Liver (tissue), 10 donors: ENCODE measurements at places on chromosomes 12 and 14. TPM values are rescaled to one million over a fixed set of nuclear protein-coding genes. Genes with fewer than 3 reads are reported as not detected.

DNA sequence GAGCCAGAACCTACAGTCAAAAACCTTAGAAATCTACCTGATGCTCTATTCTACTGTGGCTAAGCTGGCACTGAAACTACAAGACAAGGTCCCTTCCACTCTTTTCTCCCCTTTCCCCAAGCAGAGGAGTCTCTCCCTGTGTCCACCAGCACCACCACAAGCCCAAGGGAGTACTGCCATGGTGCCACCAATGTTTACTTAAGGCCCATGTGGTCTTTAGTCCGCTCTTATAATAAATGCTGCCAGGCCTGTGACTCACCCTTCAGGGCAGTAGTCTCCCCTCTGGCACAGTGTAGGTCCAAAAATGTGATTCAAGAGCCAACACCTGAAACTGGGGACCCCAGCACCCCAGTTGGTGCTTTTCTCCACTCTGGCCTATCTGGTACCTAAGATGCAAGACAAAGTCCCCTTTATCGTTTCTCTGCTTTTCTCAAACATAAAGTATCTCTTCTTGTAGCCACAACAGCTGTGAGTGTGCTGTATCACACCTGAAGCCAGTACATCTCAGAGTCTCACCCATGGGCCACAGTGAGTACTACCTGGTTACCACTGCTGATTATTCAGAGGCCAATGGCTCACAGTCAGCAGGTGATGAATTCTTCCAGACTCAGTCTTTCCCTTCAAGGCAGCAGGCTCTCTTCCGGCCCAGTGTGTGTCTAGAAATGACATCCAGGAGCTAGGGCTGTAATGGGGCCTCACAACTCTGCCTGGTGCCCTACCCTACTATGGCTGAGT, 29.3 kb downstream of the SLC38A2 start:
- H3K27me3 ChIP-seq: no peaks in the 10 kb centered on the region
- H3K4me1 ChIP-seq: no peaks in the 10 kb centered on the region
- no peak overlapping the region for H3K4me3 ChIP-seq
- no peaks in the 10 kb centered on the region for H3K36me3 ChIP-seq
- no peak for DNase-seq

DNA sequence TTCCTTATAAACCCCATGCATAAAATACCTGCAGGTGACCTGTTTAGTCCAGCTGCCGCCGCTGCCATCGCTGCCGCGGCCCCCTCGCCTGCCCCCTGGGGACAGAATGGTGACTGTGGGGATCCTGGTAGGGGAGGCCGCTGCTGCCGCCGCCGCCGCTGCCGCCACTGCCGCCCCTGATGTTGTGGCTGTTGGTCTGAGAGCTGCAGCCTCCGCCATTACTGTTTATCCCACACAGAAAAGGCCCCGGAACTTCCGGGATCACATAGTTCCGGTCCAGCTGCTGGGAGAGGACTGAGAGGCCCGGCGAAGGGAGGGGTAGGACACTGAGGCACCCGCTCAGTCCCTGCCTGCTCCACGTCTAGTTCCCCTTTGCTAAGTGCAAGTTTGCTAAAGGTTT, 244.9 kb downstream of the C12orf50 start:
- no peak overlapping the region for H3K27ac ChIP-seq
- no peaks in the 10 kb centered on the region for H3K27me3 ChIP-seq
- no peak for DNase-seq
- no peaks in the 10 kb centered on the region for H3K36me3 ChIP-seq

DNA sequence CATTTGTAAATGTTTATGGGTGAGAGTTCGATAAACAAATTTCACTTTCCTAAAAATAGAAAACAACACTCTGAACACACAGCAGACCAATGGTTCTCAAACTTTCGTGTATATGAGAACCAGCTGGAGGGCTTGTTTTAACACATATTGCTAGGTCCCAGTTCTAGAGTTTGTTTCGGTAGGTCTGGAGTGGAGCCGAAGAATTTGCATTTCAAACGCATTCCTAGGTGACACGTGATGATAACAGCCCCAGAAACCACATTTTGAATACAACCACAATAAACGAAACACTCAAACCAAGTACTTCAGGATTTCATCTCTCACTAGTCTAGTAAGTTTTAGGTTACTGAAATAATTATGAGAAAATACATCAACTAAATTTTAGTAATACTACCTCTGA, 17.1 kb downstream of the SEC23A start:
- no peak overlapping the region for H3K4me3 ChIP-seq
- DNase-seq: no peak
- H3K27ac ChIP-seq: no peak overlapping the region

DNA sequence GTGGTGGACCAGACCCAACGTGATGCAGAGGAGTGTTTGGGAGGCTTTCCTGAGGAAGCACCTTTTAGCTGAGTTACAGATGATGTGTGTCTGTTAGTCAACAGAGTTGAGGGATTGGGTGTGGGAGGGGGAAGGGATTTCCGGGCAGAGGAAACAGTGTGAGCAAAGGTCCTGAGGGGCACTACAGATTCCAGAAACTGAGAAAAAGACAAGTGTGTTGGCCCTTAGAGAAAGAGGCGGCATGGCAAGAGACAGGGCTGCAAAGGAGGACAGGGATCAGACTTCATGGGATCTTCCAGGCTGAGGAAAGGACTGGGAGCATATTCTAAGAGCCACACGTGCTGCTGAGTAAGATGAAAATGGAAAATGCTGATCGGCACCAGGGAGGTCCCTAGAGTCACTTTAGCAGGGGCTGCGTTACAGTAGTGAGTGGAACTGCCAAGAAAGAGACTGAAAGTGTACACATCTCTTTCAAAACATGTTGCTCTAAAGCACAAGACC, 9.4 kb upstream of the RPS6KL1 start:
- no peaks in the 10 kb centered on the region for H3K27me3 ChIP-seq
- no peaks in the 10 kb centered on the region for H3K36me3 ChIP-seq
- no peak for DNase-seq
- no peak overlapping the region for H3K4me3 ChIP-seq
- no peaks in the 10 kb centered on the region for H3K4me1 ChIP-seq
- no peak overlapping the region for H3K27ac ChIP-seq

GRCh38 chr14:53147208-53147607, 5.9 kb downstream of the DDHD1 start:
- H3K27ac ChIP-seq: no peak overlapping the region
- no peak overlapping the region for H3K4me3 ChIP-seq
- H3K4me1 ChIP-seq: peaks cover 6% of the 10 kb centered on the region
- H3K27me3 ChIP-seq: no peaks in the 10 kb centered on the region
- no peaks in the 10 kb centered on the region for H3K36me3 ChIP-seq

GRCh38 chr14:70567791-70568190, 32.7 kb downstream of the MED6 start:
- H3K27ac ChIP-seq: no peak overlapping the region
- DNase-seq: no peak
- no peaks in the 10 kb centered on the region for H3K4me1 ChIP-seq
- no peak overlapping the region for H3K4me3 ChIP-seq
- H3K27me3 ChIP-seq: no peaks in the 10 kb centered on the region

DNA sequence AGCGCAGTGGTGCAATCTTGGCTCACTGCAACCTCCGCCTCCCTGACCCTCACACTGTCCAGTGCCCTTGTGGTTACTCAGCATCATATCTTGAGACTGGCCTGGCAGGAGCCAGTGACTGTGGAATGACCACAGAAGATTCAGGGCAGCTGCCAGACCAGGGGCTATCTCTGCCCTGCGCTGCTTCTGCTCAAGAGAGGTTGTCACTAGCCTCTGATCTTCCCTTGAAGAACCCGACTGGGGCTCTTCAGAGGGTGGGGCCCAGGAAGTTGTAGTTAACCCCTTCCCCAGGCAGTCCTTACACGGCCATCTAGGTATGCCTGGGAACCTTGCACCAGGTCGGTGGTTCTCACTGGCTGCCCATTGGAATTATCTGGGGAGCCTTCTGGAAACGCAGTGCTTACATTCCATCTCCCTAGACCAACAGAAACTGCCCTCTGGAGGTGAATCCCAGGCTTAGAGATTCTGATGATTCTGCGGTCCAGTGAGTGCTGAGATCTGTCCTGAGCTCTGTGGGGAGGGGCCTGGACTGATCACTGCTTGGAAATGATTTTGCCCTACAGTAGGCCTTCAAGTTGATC, 41.4 kb downstream of the PLEKHG3 start:
- H3K36me3 ChIP-seq: peaks cover 21% of the 10 kb centered on the region
- no peak overlapping the region for H3K4me3 ChIP-seq
- H3K27ac ChIP-seq: no peak overlapping the region

- no peaks in the 10 kb centered on the region for H3K27me3 ChIP-seq
- no peak for DNase-seq
- no peaks in the 10 kb centered on the region for H3K36me3 ChIP-seq
These were observed 53.2 kb downstream of the DACT1 start for GRCh38 chr14:58690801-58691516.

DNA sequence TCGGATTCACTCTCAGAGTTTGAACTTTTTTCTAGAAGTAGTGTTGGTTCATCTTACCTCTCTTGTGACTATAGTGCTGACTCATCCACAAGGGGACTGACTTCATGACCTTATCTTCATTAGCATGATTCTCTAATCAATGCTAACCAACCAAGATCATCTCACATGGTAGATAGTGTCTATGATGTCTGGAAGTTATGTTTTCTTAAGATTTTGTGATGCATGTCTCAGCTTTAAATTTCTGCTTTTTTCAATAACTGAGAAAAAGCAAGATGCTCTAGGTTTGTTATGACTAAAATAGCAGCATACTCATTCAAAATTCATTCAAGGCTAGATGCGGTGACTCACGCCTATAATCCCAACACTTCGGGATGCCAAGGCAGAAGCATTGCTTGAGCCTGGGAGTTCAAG, 12.3 kb upstream of the SLC35E3 start:
- no peak overlapping the region for H3K27ac ChIP-seq
- no peaks in the 10 kb centered on the region for H3K4me1 ChIP-seq
- no peaks in the 10 kb centered on the region for H3K27me3 ChIP-seq

The MNAT1 gene
- total RNA-seq: 13.8 TPM

The FAM181A gene
- total RNA-seq: not detected

The ARID2 gene
- 16.7 TPM for total RNA-seq

The NTS gene
- total RNA-seq: 4.2 TPM

The MDGA2 gene
- total RNA-seq: 0.33 TPM
